Lung (tissue), 17 donors: ENCODE measurements at places on chromosomes 12 and 14. TPM values are rescaled to one million over a fixed set of nuclear protein-coding genes. Genes with fewer than 3 reads are reported as not detected.

GRCh38 chr12:93113317-93114006 is 184.4 kb upstream of the EEA1 start:
- H3K27me3 ChIP-seq = no peaks in the 10 kb centered on the region
- no peak overlapping the region for H3K4me3 ChIP-seq
- H3K36me3 ChIP-seq = no peaks in the 10 kb centered on the region
- no peak for DNase-seq
- H3K4me1 ChIP-seq = peaks cover 12% of the 10 kb centered on the region
- no peak overlapping the region for H3K27ac ChIP-seq

DNA sequence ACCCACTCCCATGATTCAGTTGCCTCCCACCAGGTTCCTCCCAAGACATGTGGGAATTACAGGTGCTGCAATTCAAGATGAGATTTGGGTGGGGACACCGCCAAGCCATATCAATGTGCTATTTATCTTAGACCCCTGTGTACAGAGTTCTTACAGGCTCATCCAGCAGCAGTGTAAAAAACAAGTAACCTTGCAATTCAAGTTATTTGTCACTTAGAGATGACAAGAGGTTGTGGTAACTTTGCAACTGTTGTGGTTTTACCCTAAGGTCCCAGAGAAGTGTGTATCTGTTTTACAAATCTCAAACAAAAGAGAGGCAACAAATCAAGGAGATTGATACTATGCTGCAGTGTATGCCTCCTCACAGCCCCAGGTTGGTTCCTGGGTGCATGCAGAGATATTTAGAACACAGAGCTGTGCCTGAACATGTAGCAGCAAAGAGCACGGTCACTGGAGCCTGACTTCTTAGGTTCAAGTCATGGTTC is 11.5 kb upstream of the HELB start:
- no peaks in the 10 kb centered on the region for H3K4me1 ChIP-seq
- no peak overlapping the region for H3K27ac ChIP-seq
- DNase-seq = no peak
- H3K27me3 ChIP-seq = no peaks in the 10 kb centered on the region
- H3K36me3 ChIP-seq = no peaks in the 10 kb centered on the region

GRCh38 chr14:75380656-75381055 is 47.2 kb upstream of the JDP2 start:
- DNase-seq = no peak
- no peaks in the 10 kb centered on the region for H3K36me3 ChIP-seq
- H3K27ac ChIP-seq = no peak overlapping the region

DNA sequence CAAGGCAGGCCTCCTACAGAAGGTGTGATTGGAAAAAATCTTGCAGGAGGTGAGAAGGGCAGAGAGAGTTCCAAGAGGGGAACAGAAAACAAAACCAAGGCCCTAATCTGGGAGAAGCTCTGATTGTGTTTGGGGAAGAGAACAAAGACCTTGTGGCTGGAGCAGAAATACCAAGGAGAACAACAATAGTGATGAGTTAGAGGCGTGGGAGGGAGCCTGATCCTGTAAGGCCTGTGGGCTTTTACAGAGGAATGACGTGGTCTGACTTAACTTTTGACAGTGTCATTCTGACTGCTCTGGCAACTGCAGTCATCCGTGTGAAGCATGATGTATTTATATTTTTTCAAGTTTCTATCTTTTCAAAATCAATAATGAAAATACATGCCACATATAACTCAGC is 200.6 kb downstream of the ANO4 start:
- no peaks in the 10 kb centered on the region for H3K4me1 ChIP-seq
- H3K27me3 ChIP-seq = no peaks in the 10 kb centered on the region
- no peak for DNase-seq

DNA sequence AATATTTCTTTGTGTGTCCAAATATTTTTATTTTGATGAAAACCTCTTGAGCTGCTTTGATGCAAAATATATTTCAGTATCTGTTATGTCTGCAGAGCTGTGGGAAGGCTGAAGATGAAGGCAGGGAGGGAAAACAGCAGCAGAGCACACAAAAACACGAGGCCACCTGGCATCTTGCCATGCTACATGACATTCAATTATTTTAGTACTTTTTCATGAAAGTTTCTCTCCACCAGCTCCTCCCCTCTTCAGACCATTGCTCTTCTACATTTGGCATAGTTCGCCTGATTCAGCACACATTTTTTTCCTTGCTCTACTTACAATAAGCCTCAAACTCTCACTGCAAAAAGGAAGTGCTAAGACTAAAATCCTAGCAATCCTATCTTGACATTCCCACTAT is 4.6 kb upstream of the ALX1 start:
- DNase-seq = no peak
- H3K27me3 ChIP-seq = peaks cover 97% of the 10 kb centered on the region
- H3K36me3 ChIP-seq = no peaks in the 10 kb centered on the region
- no peak overlapping the region for H3K27ac ChIP-seq
- H3K4me3 ChIP-seq = no peak overlapping the region

Gene TRPV4
- 6.5 TPM for total RNA-seq

DNA sequence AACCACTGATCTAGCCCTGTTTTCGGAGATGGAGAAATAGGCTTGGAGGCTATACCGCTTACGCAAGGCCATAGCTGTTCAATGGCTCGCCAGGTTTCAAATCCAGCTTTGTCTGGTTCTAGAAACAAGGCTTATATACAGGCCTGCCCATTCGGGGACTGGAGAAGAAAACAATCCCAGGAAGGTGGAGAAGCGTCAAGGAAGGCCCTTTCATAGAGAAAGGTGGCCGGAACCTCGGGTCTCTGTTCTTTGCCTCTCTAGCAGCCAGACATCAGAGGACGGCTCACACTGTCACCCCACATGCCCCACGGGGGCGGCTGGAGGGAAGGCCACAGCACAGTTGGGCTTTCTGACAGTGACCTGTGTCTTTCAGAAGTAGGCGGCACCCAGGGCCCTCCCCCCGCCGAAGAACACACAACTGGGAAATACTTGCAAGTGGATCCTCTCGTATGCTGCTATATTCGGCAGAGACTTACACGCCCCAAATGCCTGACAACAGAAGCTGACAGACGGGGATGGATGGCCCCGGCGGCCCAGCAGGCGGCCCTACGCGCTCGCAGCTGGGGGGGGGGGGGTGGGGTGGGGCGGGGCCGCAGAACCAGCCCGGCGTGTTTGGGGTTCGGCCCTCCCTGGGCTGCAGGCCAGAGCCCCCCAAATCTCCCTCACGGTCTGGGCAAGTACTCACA is 4.5 kb upstream of the SETD1B start:
- DNase-seq = peak; percentile 83
- peaks cover 3% of the 10 kb centered on the region for H3K4me1 ChIP-seq
- no peaks in the 10 kb centered on the region for H3K27me3 ChIP-seq
- peak overlapping the region; percentile 100 for H3K27ac ChIP-seq
- peaks cover 18% of the 10 kb centered on the region for H3K36me3 ChIP-seq
- peak overlapping the region; percentile 24 for H3K4me3 ChIP-seq

DNA sequence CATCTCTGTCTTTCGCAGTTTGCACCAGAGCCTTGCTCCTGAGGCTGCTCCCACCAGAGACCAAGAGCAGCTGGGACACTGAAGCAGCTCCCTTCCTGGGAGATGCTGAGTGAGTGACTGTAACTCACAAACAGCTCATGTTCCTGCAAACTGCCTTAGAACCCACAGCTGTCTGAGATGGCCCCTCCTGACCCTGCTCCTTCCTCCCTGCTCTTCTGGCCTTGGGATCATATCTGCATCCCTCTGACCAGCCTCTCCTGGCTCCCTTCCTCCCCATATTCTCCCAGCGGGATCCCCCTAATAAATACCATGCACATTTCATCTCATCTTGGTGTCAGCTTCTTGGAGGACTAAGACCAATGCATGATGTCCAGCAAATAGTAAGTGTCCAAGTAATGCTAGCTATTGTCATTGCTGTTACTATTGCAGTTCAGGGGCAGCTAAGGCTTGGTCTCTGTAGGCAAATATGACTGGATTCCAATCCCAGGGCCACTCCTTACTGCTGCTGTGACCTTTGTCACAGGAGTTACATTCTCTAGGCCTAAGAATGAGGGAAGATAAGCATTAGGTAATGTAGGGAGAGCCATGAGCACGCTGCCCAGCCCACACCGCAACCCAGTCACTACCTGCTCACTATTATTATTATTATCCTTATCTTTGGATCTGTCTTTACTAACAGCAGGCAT is 47.9 kb downstream of the SYNE3 start:
- no peak for DNase-seq
- H3K4me1 ChIP-seq = no peaks in the 10 kb centered on the region
- peaks cover 23% of the 10 kb centered on the region for H3K36me3 ChIP-seq
- no peak overlapping the region for H3K4me3 ChIP-seq
- H3K27ac ChIP-seq = no peak overlapping the region

DNA sequence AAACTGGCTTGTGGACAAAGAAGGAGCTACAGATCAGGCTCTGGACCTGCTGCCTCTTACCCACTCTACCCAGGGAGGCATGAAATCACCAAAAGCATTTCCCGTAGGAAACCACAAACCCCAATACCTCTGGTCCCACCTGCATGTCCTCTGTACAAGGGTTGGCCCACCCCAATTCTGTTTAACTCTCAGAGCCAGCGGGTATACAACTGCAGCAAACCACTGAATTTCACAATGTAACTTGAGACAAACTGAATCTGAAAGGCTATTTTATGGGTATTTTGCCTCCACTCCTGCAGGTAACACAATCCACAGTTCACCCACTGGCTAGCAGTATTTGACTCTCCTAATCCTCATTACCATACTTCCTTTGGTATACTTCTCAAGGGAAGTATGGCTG is 16.5 kb downstream of the SIX1 start:
- DNase-seq = no peak
- H3K36me3 ChIP-seq = no peaks in the 10 kb centered on the region
- no peak overlapping the region for H3K27ac ChIP-seq
- no peak overlapping the region for H3K4me3 ChIP-seq

DNA sequence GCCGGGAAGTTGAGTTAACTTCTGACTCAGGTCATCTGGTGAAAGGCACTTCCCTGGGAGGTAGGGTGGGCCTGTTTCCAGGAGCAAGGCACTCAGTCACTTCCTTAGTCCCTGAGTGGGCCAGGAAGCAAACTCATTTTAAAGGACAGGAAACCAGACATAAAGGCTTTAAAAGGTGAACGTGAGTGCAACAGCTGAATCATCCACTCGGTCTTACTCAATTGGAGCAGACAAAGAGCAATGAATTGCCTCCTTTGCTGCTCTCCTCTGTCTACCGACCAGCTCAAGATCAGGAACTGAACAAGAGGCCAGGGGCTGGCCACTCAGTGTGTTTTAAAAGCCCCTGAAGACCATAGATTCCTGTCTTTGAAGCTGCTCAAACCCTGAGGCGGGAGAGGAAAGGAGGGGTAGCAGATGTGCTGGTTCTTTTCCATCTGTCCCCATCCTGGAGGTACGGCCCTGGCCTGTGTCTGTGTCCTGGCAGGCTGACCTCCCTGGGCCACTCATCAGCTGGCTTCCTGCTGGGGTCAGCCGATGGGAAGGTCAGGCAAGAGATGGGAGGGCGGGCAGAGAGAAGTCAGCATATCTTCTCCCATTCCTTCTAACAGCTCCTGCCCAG is 148.9 kb downstream of the PPM1H start:
- no peaks in the 10 kb centered on the region for H3K27me3 ChIP-seq
- H3K27ac ChIP-seq = peak overlapping the region; percentile 80
- peak; percentile 59 for DNase-seq
- H3K4me3 ChIP-seq = no peak overlapping the region
- no peaks in the 10 kb centered on the region for H3K4me1 ChIP-seq

- peaks cover 9% of the 10 kb centered on the region for H3K27me3 ChIP-seq
- no peak for DNase-seq
- H3K4me1 ChIP-seq = no peaks in the 10 kb centered on the region
- H3K36me3 ChIP-seq = no peaks in the 10 kb centered on the region
These were observed 56.4 kb upstream of the OAS1 start for GRCh38 chr12:112850383-112850782.
